ENCODE measurements at places on chromosomes 7 and 10.

DNA sequence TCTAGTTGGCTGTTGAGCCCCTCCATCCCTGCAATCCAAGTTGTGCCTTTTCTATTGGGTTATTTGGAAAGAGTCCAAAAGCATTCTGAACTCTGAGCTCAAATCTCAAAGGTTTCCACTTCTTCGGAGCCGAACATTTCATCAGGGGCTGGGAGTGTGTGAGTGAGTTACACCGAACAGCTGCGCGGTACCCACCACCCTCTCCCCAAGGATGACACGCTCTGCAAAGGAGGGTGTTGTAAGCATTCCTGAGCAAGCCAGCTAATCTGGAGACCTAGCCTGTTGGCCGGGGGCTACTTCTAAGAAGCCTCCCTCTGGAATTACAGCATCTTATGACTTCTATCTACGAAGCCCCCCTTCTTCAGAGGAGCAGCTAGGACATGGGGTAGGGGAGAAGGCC lies 270.5 kb downstream of the CREB5 start:
- DNase-seq = no peak

DNA sequence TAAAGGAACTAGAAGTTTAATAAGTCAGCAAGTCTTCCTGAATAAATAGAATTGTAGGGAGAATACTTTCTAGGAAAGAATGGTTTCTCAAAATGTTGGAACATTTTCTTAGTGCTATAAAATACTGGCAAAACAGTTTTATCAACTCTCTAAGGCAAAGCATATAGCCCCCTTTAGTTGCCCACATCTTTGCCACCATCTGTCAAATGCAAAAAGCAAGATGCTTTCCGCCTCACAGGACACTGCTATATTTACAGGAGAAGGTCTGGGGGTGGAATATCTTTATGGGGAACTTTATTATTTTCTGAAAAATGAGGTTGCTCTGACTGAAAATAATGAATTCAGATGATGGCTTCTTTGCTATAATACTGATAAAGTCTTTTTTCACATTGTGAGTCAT lies 78.3 kb downstream of the SVOPL start:
- DNase-seq = no peak

- peak; percentile 74 for DNase-seq
Observed at GRCh38 chr7:70416986-70417655, 714.8 kb upstream of the GALNT17 start.

- DNase-seq = no peak
Observed at GRCh38 chr10:102191956-102192355, 34.1 kb upstream of the ELOVL3 start.

DNA sequence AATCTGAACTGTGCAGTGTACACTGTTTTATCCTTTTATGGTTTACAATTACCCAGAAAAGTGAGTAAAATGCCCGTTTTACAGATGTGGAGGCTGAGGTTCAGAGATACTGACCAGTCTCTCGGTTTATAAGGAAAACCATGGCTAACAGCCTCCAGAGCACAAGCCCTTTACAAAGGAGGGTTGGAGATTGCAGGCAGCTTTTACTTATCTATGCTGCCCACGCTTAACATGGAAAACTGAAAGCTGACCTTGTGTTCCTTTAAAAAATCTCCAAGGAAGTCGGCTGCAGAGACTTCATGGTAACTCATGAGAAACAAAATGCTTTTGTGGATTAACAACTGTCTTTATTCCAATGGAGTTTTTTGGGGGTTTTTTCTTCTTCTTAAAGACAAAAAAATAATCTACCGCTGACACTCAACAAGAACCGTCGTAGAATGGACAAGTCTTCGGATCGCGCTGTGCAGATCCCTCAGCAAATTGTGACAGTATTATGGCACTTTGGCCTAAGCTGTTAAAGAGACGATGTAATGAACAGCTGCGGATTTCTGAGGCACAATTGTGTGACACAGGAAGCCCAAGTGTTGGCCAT lies 654 bp upstream of the SLF2 start:
- DNase-seq = no peak

GRCh38 chr10:68010426-68010940 lies 64.6 kb downstream of the HERC4 start:
- no peak for DNase-seq

DNA sequence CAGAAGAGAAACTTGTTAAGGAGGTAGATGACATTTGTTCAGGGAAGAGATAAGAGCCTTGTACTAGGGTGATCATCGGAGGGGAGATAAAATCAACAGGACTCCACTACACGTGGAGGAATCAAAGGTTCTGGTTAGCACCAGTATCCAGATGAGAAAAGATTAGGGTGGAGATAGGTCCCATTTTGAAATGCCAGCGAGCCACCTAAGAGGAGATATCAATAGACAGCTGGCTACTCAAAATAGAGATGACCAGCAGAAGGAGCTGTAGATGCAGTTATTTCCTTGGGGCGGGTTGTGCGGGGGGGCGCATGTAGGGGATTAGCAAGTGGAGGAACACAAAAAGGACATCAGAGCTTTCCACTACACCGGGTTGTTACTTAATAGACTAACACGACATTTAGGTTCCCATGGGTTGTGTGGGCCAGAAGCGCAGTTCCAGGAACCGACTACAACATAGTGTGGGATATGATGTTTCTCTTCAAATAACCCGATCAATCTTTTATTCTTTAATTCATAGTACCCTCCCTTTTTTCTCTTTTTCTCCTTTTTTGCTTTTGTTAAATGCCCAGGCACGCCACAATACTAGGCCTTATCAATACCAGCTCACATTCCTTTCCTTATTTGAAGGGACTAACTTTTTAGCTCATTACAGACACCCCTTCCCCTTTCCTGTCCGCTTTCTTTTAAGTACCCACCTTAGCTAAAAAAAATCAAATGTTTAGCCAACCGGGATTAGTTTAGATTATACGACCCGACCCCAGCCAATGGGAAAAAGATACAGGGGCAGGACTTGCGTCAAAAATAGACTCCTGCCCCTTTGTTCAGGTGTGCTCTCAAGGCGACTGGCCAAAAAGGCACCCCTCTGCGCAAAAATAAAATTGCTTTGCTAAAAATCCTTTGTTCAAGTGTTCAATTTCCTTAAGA lies 2.0 kb upstream of the KIF11 start:
- DNase-seq = peak; percentile 54

GRCh38 chr10:6399879-6400278 lies 180.2 kb downstream of the PRKCQ start:
- DNase-seq = no peak

- DNase-seq = no peak
Observed at GRCh38 chr10:14560274-14560673, 214.4 kb downstream of the FAM107B start.

- DNase-seq = no peak
Observed at GRCh38 chr10:19652750-19653149, 163.5 kb upstream of the PLXDC2 start.

- DNase-seq = peak; percentile 42
Observed at GRCh38 chr7:82444220-82444909, 788 bp upstream of the CACNA2D1 start.

- no peak for DNase-seq
Observed at GRCh38 chr7:38291117-38291647, 17.7 kb upstream of the TARP start.

DNA sequence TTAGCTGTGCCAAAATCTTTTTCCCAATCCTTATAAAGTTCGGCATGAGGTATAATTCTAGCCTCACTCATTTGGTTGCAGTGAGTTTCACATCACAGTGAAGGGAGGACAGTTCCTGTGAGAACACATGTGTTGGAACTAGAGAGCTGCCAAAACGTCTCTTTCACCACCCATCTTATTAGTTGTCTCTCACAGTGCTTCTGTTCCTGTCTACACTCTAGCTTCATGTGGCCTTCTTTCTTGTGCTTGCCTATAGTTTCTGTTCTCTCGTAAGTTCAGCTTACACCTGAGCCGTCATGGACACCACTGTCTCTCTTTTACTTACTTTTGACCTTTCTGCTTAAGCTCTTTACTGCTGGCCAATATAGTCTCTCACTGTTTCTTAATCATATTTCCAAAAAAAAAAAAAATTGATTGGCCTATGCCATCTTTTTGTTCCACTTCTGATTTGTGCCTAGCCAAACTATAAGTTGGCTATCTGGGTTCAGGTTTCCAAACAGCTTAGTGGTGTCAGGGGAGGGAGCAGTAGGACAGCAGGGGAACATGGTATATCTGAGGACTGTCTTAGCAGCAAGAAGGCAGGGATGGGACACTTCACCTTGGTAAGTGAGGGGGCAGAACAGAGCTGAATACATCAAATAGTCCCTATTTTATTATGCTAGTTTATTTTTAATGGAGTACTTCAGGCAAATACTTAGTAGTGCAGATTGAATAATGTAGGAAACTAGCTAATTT lies 38.0 kb downstream of the ZNRF2 start:
- DNase-seq = no peak

GRCh38 chr7:149196151-149196704 lies 882 bp downstream of the ZNF282 start:
- no peak for DNase-seq

- DNase-seq = no peak
Observed at GRCh38 chr10:115659616-115660015, 566.5 kb downstream of the ATRNL1 start.

DNA sequence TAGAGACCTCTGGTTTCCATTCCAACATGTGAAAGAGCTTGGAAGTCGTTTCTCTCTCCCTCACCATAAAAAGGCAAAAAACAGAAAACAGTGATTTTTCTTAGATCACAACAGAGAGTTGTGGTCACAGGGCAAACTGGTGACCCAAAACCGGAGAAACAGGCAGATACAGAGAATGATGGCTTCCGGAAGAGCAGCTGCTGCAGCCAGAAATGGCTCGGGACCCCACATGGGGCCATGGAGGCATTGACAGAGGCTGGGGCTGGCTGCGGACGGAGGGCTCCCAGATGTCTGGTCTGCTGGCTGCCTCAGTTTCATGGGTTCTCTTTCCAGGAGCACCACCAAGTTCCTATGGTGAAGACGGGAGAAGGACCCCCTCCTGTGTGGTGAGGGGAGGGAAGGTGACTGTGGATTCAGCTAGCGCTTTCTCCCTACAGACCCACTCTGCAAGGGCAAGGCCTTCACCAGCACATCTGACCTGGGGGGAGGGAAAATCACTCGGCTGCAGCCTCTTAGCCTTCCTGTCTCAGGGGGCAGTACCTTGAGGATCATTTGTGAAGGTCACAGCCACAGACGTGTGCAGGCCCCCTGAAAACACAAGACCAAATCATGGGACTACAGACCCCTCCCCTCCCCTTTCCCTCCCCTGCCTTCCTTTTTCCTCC lies 81.4 kb downstream of the WDR37 start:
- no peak for DNase-seq

- DNase-seq = peak; percentile 29
Observed at GRCh38 chr7:1665549-1666316, 4.3 kb upstream of the ELFN1 start.

DNA sequence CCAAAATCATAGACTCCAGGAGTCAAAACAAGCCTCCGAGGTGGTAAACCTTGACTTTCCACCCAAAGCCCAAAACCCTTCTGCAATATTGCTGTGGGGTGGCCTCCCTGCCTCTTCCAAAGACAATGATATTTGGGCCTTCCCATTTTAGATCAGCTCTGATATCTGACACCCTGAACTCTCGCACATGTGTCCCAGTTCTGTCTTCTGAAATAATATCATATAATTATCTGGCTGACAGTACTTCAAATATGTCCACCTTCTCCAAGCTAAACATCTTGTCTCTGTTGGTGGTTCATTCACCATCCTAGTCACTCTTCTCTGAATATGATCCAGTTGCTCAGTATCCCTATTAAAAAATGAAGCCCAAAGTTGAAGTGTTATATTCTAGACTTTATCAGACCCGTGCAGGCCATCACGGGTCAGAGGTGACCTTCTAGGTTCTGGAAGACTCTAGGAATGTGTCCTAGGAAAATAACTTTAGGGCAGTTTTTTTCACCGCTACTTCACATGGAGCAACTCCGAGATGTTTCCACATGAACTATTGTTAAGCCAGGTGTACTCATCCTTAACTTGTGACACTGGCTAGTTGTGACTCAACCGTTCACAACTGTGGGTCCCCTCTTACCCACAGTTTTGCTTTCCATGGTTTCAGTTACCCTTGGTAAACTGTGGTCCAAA lies 6.3 kb downstream of the TECTB start:
- no peak for DNase-seq

- DNase-seq = no peak
Observed at GRCh38 chr10:95236068-95236903, 42.2 kb downstream of the ACSM6 start.

DNA sequence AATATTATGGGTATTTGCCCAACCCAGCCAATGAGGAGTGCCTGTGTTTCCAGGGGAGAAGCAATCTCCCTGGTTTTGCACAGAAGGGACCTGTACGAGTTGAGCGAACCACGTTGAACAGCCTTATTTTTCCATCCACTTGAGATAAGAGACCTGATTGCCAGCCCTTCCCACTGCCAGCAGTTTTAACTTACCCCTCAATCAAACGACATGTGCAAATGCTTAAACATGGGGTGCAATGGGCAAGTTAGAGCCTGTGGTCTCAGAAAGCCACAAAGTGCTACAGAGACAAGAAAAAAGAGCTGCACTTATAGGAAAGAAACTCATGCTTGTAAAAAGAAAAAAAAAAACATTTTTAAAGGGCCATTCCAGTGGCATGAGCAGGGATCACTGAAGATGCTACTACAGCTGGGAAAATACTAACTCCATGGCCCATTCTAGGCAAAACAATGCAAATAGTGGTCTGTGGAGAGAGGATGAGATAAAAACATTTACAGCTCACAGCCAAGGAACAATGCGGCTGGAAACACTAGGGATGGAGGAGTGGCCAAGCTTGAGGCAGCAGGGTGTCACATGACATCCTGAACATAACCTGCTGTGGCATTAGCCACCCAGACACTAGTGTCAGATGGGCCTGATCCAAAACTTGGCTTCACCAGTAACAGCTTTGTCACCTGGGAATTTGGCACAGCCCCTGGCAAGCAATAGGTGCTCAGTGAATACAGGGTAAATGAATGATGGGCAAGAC lies 162.8 kb downstream of the ELMO1 start:
- no peak for DNase-seq

DNA sequence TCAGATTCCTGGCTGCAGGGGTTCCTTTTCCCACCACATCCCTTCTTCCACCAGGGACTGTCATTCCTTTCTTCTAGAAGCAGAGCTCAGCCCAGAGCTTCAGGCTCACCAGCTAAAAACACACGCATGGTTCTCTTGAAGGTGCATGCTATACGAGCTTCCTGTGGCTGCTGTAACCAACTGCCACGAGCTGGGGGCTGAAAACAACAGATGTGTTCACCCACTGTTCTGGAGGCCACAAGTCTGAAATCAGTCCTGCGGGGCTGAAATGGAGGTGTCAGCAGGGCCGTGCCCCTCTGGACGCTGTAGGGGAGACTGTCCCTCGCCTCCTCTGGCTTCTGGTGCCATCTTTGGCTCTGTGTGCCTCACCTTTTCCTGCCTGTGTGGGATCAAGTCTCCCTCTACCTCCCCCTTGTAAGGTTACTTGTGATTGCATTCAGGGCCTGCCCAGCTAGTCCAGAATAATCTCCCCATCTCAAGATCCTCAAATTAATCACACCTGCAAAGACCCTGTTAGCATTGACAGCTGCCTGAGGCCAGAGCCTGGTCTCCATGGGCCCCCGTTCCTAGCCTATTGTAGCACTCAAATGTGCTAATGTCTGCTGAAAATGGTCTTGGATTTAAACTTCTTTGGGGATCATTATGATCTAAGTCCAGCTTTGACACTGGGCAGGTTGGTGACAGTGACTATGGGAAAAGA lies 13.7 kb downstream of the RAB19 start:
- DNase-seq = no peak
